ENCODE measurements at places on chromosomes 12 and 14. TPM values are rescaled to one million over a fixed set of nuclear protein-coding genes. Genes with fewer than 3 reads are reported as not detected.

The AICDA gene
- not detected for total RNA-seq

The SLC48A1 gene
- 3.4 TPM for total RNA-seq

The WDR20 gene
- total RNA-seq, result 62.2 TPM

The CLEC2A gene
- total RNA-seq, result not detected

The PTPN6 gene
- total RNA-seq, result 279 TPM

The FOXM1 gene
- total RNA-seq, result 1.8 TPM

All from natural killer cell (primary cell).